Activated CD4-positive, alpha-beta memory T cell treated with anti-CD3 and anti-CD28 coated beads for 36 hours (primary cell): ENCODE measurements at places on chromosomes 5 and 9. TPM values are rescaled to one million over a fixed set of nuclear protein-coding genes. Genes with fewer than 3 reads are reported as not detected.

GRCh38 chr9:3793971-3794383 lies 268.2 kb upstream of the RFX3 start:
- no peak overlapping the region for H3K27ac ChIP-seq
- H3K4me1 ChIP-seq = no peaks in the 10 kb centered on the region
- H3K36me3 ChIP-seq = no peaks in the 10 kb centered on the region
- H3K4me3 ChIP-seq = no peak overlapping the region
- no peak for DNase-seq

DNA sequence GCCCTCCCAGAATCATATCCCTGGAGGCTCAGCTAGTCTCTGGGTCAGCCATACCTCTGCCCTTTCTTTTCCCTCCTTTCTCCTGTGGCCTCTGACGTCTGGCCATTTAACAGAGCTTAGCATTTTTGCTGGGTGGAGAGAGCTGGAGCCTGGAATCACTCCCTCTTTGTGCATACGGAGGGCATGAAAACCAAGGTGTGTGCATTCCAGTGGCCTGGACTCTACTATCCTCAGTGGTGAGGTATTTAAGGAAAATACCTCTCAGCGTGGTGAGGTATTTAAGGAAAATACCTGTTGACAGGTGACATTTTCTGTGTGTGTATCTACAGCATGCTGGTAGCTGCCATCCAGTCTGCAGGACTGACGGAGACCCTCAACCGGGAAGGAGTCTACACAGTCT lies 27.5 kb downstream of the TGFBI start:
- no peak for DNase-seq
- no peaks in the 10 kb centered on the region for H3K36me3 ChIP-seq
- no peaks in the 10 kb centered on the region for H3K27me3 ChIP-seq
- H3K4me3 ChIP-seq = no peak overlapping the region
- H3K27ac ChIP-seq = no peak overlapping the region

GRCh38 chr5:74652576-74652975 lies 12.0 kb upstream of the ENC1 start:
- peaks cover 10% of the 10 kb centered on the region for H3K27me3 ChIP-seq
- no peaks in the 10 kb centered on the region for H3K4me1 ChIP-seq
- no peak overlapping the region for H3K4me3 ChIP-seq
- DNase-seq = no peak
- H3K36me3 ChIP-seq = no peaks in the 10 kb centered on the region

- DNase-seq = peak; percentile 5
- peaks cover 4% of the 10 kb centered on the region for H3K27me3 ChIP-seq
These were observed 10.2 kb upstream of the NKD2 start for GRCh38 chr5:998246-999031.

DNA sequence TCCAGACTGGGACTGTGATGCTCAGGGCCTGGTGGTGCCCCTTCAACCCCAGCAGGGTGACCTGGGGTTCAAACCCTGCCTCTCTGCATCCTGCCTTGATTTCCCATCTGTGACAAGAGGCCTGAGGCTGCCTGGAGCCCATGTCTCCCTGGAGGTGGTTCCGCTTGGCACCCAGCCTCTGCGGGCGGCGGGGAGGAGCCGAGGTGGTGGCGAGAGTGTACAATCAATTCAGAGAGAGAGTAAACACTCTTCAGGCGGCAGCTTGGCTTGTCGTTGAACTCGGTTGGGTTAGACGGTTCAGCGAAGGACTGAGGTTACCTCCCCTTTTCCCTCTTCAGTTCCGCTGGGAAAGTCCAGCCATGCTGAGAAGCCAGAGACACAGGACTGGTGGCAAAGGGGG lies 39.3 kb downstream of the NTNG2 start:
- no peaks in the 10 kb centered on the region for H3K36me3 ChIP-seq
- no peak overlapping the region for H3K4me3 ChIP-seq
- no peaks in the 10 kb centered on the region for H3K4me1 ChIP-seq
- no peak overlapping the region for H3K27ac ChIP-seq
- H3K27me3 ChIP-seq = peaks cover 17% of the 10 kb centered on the region

GRCh38 chr5:16933337-16933736 lies 2.8 kb downstream of the MYO10 start:
- peaks cover 17% of the 10 kb centered on the region for H3K4me1 ChIP-seq
- no peak for DNase-seq
- no peak overlapping the region for H3K27ac ChIP-seq
- H3K36me3 ChIP-seq = no peaks in the 10 kb centered on the region
- H3K27me3 ChIP-seq = peaks cover 56% of the 10 kb centered on the region
- no peak overlapping the region for H3K4me3 ChIP-seq

- H3K4me3 ChIP-seq = no peak overlapping the region
- DNase-seq = no peak
- H3K36me3 ChIP-seq = no peaks in the 10 kb centered on the region
- H3K27me3 ChIP-seq = no peaks in the 10 kb centered on the region
- H3K4me1 ChIP-seq = no peaks in the 10 kb centered on the region
These were observed 728.8 kb downstream of the NR2F1-AS1 start for GRCh38 chr5:92852219-92852618.

DNA sequence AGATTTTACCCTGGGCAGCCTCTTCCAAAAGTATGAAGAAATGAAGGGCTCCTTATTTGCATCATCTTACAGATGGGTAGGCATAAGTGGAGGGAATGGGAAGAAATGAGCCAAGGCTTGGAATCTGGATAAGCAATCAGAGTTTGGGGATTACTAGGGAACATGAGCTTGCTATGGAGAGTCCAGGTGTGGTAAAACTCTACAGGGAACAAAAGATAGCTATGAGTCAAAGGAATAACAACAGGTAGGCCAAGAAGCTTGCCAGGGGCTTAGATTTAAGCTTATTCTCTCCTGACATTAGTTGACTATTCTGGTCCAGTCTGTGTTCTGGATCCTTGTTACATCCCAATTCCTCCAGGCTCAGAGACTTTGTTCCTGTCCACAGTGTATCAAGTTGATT lies 16.4 kb downstream of the RFK start:
- DNase-seq = no peak
- H3K27ac ChIP-seq = no peak overlapping the region
- H3K36me3 ChIP-seq = peaks cover 4% of the 10 kb centered on the region
- no peaks in the 10 kb centered on the region for H3K4me1 ChIP-seq

DNA sequence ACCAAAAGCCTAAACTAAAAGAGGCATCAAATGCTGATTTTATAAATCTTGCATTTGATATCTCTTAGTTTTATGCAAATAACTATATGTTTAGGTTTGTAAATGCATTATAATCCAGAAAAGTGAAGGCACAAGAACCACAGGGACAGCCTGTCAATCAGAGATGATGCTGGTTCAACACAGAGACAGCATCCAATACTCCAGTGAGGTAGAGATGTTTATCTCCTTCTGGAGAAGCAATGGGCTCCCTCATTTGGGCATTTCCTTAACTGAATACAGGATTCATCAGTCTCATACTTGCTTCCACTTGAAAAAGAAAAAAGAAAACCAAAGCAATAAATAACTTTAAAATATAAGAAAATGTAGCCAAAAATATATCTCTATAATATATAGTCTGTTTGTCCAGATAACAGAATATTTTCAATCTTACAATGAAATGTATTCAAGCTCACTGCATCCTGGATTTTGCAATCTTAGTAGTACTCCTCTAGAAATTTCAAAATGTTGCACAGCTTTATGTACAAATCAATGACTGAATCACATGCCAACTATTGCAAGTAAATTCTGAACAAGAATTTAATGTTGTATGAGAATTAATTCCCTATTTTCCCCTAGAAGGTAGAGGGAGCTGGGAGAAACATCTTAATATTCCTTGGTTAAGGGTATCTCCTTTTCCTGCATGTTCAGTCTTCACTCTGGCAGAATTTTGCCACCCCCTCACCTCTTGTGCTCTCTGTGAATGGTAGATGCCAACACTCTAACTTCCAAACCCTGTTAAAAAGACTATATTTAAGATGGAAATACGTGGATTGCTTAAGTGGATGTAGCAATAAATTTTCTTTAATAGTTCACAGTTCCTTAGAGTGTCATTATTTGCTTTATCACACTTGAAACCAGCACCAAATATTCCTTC lies 191.1 kb upstream of the GAS1 start:
- H3K36me3 ChIP-seq = no peaks in the 10 kb centered on the region
- no peak overlapping the region for H3K4me3 ChIP-seq
- DNase-seq = no peak
- H3K4me1 ChIP-seq = no peaks in the 10 kb centered on the region

DNA sequence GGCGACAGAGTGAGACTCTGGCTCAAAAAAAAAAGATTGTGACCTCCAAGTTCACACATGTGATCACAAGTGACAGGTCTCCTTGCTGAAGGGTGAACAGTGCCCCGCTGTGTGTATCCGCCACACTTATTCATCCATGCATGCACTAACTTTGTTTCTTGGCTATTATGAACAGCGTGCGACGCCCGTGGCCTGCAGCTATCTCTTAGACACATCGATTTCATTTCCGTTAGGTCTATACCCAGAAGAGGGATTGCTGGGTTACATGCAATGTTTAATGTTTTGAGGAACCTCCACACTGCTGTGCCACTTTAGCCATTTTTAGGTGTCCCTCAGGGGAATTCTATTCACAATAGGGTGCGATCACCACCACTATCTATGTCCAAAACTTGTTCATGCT lies 12.1 kb upstream of the EGFL7 start:
- H3K4me1 ChIP-seq = no peaks in the 10 kb centered on the region
- no peak overlapping the region for H3K4me3 ChIP-seq
- H3K27ac ChIP-seq = no peak overlapping the region
- no peak for DNase-seq

GRCh38 chr5:67066815-67067214 lies 129.8 kb downstream of the CD180 start:
- DNase-seq = no peak
- H3K36me3 ChIP-seq = peaks cover 19% of the 10 kb centered on the region
- H3K4me3 ChIP-seq = no peak overlapping the region
- H3K4me1 ChIP-seq = peaks cover 22% of the 10 kb centered on the region
- no peak overlapping the region for H3K27ac ChIP-seq

- no peak for DNase-seq
- no peaks in the 10 kb centered on the region for H3K4me1 ChIP-seq
These were observed 741.0 kb upstream of the RIOK2 start for GRCh38 chr5:97923997-97924396.

DNA sequence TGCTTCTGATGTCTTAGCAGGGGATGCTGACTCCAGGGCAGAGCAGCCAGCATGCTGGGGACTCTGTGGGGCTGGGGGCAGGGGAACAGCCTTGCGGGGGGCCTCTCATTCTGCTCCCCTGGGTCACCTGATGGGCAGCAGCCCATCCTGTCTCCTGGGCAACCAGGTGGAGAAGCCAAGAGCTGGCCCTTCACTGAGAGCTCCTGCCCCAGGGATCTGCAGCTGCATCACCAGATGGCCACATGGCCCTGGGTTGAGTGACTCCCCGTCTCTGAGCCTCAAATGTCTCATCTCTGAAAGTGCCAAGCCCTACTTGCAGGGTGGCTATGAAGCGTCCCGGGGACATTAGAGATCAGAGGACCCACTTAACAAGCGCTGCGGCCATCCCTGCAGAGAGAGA lies 49.1 kb downstream of the LRSAM1 start:
- peaks cover 7% of the 10 kb centered on the region for H3K36me3 ChIP-seq
- no peak overlapping the region for H3K27ac ChIP-seq
- H3K27me3 ChIP-seq = no peaks in the 10 kb centered on the region
- DNase-seq = no peak
- no peak overlapping the region for H3K4me3 ChIP-seq

DNA sequence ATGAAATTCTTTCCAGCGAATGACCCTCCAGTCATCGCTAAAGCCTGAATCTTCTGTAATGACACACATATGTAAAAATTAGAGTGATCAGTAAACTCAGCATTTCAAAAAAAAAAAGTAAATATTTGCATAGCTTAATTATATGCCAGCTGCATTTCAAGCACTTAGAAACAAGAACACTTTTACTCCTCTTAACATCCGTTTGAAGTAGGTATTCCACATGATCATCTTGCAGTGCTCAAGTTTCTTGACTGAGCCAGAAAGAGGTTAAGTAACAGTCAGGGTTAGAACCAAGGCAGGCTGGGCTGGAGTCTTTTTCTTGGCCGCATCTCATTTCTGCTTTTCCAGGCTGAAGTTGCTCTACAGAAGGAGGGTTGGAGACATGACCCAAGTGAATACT lies 27.6 kb downstream of the EGFLAM start:
- DNase-seq = no peak
- peaks cover 2% of the 10 kb centered on the region for H3K27me3 ChIP-seq
- no peaks in the 10 kb centered on the region for H3K36me3 ChIP-seq
- no peak overlapping the region for H3K27ac ChIP-seq

- H3K36me3 ChIP-seq = peaks cover 9% of the 10 kb centered on the region
- H3K27me3 ChIP-seq = no peaks in the 10 kb centered on the region
- no peaks in the 10 kb centered on the region for H3K4me1 ChIP-seq
- H3K4me3 ChIP-seq = no peak overlapping the region
These were observed 13.0 kb downstream of the SEPTIN8 start for GRCh38 chr5:132764051-132764450.

DNA sequence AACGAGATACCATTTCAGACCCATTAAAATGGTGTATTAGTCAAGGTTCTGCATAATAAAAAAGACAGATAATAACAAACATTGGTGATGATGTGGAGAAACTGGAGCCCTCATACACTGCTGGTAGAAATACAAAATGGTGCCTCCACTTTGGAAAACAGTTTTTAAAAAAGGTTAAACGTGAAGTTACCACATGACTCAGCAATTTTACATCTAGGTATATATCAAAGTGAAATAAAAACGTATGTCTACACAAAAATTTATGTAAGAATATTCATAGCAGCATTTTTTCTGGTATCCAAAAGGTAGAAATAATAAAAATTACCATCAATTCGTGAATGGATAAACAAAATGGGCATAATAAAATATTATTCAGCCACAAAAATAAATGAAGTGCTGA lies 519.8 kb downstream of the TLE4 start:
- no peaks in the 10 kb centered on the region for H3K27me3 ChIP-seq
- H3K4me1 ChIP-seq = peaks cover 2% of the 10 kb centered on the region
- H3K27ac ChIP-seq = no peak overlapping the region
- no peaks in the 10 kb centered on the region for H3K36me3 ChIP-seq
- no peak overlapping the region for H3K4me3 ChIP-seq

DNA sequence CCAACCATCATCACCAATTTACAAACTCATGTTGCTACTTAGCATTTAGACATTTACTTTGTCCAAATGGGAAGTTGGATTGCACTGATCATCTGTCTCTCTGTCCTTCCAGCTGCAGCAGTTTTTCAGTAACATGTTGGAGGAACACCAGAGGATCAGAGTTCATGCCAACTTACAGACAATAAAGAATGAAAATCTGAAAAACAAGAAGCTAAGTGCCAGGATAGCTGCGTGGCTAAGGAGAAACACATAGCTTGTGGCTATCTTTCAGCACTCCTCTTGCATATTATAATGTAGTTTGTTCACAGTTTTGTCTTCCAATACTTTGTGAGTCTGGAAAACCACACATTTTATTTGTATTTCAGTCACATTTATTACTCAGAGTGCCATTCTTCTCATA lies 6.4 kb upstream of the ARL14EPL start:
- no peak for DNase-seq
- no peak overlapping the region for H3K27ac ChIP-seq
- peaks cover 7% of the 10 kb centered on the region for H3K27me3 ChIP-seq

The MLANA gene
- total RNA-seq = not detected

The ZNF879 gene
- 2.4 TPM for total RNA-seq

The SCGB3A2 gene
- total RNA-seq = not detected

The SPATA31A3 gene
- not detected for total RNA-seq
